ENCODE measurements at places on chromosomes 2 and 18. TPM values are rescaled to one million over a fixed set of nuclear protein-coding genes. Genes with fewer than 3 reads are reported as not detected.

NAT8 gene
- total RNA-seq, result not detected

CFAP65 gene
- total RNA-seq, result not detected

RPL31 gene
- total RNA-seq, result 1,963 TPM

SERPINB7 gene
- not detected for total RNA-seq

SERPINB2 gene
- total RNA-seq, result 0.45 TPM

FHOD3 gene
- not detected for total RNA-seq

INPP5D gene
- total RNA-seq, result 184 TPM

PTPRN gene
- not detected for total RNA-seq

MERTK gene
- total RNA-seq, result 0.12 TPM

FBXO48 gene
- total RNA-seq, result 1.5 TPM

KCNK3 gene
- total RNA-seq, result not detected

DPP4 gene
- total RNA-seq, result 57.3 TPM

LMAN2L gene
- total RNA-seq, result 7.1 TPM

IL18R1 gene
- 31.7 TPM for total RNA-seq

PXDN gene
- not detected for total RNA-seq

EGR4 gene
- total RNA-seq, result 0.52 TPM

DSG4 gene
- total RNA-seq, result not detected

SPTBN1 gene
- total RNA-seq, result 187 TPM

EHD3 gene
- total RNA-seq, result 23.5 TPM

KLHL41 gene
- total RNA-seq, result not detected

IHH gene
- not detected for total RNA-seq

MAL gene
- 159 TPM for total RNA-seq

PROKR1 gene
- total RNA-seq, result not detected

IL37 gene
- not detected for total RNA-seq

UGT1A9 gene
- not detected for total RNA-seq

UCN gene
- 1.6 TPM for total RNA-seq

SH3BP4 gene
- total RNA-seq, result 0.94 TPM

NFATC1 gene
- total RNA-seq, result 73.4 TPM

C2orf15 gene
- total RNA-seq, result 2.4 TPM

ST6GAL2 gene
- 0.17 TPM for total RNA-seq

POU3F3 gene
- not detected for total RNA-seq

KANSL3 gene
- total RNA-seq, result 61.2 TPM

ADD2 gene
- 1.3 TPM for total RNA-seq

LOXHD1 gene
- 1.5 TPM for total RNA-seq

ALLC gene
- total RNA-seq, result not detected

UPP2 gene
- total RNA-seq, result not detected

FAM210A gene
- 5.4 TPM for total RNA-seq

MYO7B gene
- total RNA-seq, result 0.23 TPM

TUBA3E gene
- not detected for total RNA-seq

CNGA3 gene
- not detected for total RNA-seq

MOCOS gene
- 0.30 TPM for total RNA-seq

All from T-helper 17 cell (primary cell).